Muscle of back (tissue), 13 donors: ENCODE measurements at places on chromosomes 5 and 9. TPM values are rescaled to one million over a fixed set of nuclear protein-coding genes. Genes with fewer than 3 reads are reported as not detected.

DNA sequence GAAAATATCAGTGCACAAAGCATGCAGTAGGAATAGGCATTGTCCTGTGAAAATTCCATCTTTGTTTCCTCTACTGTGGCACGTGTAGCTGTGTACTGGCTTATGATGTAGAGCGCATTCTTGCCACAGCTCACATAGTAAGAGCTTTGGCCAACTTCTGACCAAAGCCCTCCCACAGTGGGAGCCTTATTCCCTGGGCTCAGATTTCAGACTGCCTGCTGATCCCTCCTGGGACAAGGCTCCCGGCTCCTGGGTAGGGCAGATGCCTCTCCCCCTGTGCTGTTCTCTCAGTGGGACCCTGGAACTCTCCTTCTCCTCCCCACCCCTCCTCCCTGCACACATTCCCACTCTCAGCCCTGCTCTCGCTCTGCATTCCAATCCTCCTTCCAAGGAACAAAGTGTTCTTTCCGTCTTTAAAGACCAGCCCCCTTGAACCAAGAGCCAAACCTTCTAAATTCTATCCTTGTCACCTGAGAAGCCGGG is 17.5 kb downstream of the LCP2 start:
- peak; percentile 66 for DNase-seq

GRCh38 chr5:89826938-89827337 is 582.6 kb downstream of the CETN3 start:
- no peak for DNase-seq

- no peak for DNase-seq
Measured at GRCh38 chr5:52043543-52043942, 660.3 kb downstream of the ISL1 start.

DNA sequence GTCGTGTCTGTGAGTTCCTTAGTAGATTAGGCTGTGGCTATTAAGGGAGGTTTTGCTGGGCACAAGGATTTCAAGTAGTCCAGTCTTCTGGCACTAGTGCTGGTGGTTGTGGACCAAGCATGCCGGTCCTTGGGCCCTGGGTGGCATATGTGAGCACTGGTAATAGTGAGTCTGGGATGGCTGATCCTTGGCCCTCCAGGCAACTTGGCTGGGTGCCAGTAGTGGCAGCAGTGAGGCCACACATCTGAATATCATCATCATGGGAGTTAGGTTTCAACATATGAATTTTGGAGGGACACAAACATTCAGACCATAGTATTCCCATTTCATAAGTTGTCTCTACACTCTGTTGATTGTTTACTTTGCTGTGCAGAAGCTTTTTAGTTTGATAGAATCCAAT is 25.3 kb upstream of the APBA1 start:
- DNase-seq = no peak

GRCh38 chr9:847505-847904 is 6.0 kb downstream of the DMRT1 start:
- DNase-seq = no peak

- DNase-seq = no peak
Measured at GRCh38 chr9:95746408-95747180, 128.9 kb upstream of the ERCC6L2 start.

DNA sequence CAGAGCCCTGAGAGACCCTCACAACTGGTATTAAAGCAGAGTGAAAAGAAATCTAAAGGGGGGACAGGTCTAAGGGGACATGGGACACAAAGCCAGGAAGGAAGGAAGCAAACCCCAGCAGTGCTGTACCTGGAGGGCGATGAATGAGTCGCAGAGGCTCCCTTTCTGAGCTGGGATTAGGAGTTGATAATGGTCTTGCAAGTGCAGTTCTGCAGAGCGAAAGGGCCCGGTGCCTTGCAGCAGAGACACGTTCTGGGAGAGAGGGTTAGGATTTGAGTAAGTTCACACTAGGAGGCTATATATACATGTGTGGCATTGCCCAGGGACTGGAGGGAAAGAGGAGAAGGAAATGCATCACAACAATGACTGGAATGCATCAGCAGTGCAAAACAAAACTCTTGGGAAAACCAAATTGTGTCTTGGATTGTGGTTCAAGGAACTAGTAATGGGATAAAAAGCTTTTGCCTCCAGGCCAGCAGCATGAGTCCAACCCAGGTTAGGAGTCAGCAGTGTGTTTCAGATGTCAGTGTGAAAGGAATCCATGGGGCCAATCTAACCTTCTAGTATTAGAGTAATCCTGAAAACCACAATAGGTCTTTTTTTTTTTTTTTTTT is 38.8 kb upstream of the LIFR start:
- no peak for DNase-seq

GRCh38 chr5:91074615-91075014 is 308.5 kb downstream of the ARRDC3 start:
- no peak for DNase-seq

GRCh38 chr9:100351508-100351907 is 1.2 kb downstream of the TEX10 start:
- no peak for DNase-seq

- DNase-seq = no peak
Measured at GRCh38 chr5:21765406-21765805, 1087.7 kb downstream of the CDH12 start.

DNA sequence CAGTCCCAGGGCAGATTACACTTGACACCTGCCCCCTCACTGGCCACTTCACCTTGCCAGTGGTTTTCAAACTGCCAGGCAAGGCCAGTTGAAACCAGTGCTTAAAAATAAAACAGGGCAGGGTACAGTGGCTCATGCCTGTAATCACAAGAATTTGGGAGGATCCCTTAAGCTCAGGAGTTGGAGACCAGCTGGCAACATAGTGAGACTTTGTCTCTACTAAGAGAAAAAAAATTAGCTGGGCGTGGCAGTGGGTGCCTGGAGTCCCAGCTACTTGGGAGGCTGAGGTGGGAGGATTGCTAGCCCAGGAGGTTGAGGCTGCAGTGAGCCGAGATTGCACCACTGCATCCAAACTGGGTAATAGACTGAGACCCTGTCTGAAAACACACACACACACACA is 58.1 kb downstream of the ROPN1L start:
- DNase-seq = no peak

Gene GLRA1
- not detected for polyA plus RNA-seq

Gene GRK6
- polyA plus RNA-seq = 17.4 TPM

Gene IRX2
- 0.13 TPM for polyA plus RNA-seq

Gene PTGES
- polyA plus RNA-seq = 6.4 TPM
